ENCODE measurements at places on chromosomes 16 and 17. TPM values are rescaled to one million over a fixed set of nuclear protein-coding genes. Genes with fewer than 3 reads are reported as not detected.

Gene ANKRD40CL
- 96.7 TPM for total RNA-seq

Gene FBXW10B
- 1.3 TPM for total RNA-seq

Gene SPHK1
- total RNA-seq = 5.7 TPM

Gene CCL8
- total RNA-seq = 1.6 TPM

Gene KRTAP4-5
- total RNA-seq = not detected

Gene GPR139
- not detected for total RNA-seq

Gene TTC19
- total RNA-seq = 52.2 TPM

Gene SHPK
- total RNA-seq = 13.9 TPM

Gene HOXB4
- total RNA-seq = 4.5 TPM

Gene PDIA2
- total RNA-seq = 2.8 TPM

Gene TLK2
- total RNA-seq = 55.0 TPM

Gene C1QTNF1
- total RNA-seq = 22.1 TPM

DNA sequence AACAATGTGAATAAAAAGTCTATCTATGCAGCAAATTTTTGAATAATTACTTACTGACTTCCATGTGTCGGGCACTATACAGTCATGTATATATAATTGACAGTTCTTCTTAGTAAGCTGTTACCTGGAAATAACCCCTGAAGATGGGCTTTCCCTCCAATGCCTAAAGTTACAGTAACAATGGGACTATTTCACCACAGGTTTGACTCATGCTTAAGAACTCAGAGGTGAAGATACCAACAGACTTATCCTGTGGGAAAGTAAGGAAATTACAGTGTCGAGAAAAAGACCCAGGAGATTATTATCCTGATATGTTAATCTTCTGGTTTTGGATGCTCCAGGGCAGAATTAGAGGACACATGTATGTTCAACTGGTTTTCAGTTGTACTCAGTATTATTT is 601.5 kb upstream of the SOX9 start:
- no peak for DNase-seq

- DNase-seq = no peak
Observed at GRCh38 chr17:14359163-14360020, 58.5 kb downstream of the HS3ST3B1 start.

DNA sequence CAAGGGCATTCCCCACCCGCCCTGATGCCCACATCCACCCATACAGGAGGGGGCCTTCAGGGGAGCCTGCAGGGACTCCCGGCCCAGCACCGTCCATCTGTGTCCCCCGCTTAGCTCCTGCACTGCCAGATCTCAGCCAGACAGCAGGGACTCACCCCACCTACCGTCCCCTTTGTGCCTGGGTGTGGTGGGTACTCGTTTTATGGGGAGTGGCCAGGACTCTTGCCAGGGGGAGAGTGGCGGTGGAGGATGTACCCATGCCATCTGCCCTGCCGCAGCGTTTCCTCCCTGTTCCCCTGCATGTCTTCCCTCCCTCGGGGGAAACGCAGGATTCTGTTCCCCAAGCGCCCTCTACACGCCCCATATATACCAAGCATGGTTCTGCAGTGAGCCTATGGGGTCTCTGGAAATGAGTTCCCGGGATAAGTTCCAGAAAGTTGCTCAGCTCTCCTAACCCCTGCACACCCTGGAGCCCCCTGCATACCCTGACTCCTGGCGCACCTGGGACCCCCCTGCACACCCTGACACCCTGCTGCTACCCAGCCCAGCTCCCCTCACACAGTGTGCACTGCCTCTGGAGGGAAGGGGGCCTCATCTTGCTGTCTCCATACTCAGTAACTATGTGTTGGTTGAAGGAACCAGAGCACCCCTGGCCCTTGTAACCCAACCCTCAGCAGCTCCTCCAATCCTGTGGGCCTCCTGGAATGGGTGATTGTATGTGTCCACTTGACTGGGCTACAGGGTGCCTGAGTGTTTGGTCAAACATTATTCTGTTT is 4.2 kb upstream of the MAFG start:
- DNase-seq = no peak

DNA sequence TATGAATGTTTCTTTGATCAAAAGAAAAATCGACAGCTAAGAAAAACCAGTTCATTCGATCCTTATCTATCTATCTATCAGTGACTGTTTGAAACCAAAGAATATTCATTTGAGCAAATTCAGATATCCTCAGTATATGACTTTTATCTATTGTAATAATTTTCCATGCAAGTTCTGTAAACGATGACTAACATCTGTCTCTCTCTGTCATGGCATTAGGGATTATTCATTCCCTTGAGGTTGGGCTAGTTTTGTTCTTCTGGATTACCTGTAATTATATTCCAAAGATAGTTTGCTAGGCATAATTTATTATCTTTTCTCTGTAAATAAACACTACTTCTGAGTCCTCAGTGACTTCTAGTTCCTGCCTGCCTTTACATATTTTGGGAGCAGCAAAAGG is 497.7 kb upstream of the CDH11 start:
- no peak for DNase-seq

DNA sequence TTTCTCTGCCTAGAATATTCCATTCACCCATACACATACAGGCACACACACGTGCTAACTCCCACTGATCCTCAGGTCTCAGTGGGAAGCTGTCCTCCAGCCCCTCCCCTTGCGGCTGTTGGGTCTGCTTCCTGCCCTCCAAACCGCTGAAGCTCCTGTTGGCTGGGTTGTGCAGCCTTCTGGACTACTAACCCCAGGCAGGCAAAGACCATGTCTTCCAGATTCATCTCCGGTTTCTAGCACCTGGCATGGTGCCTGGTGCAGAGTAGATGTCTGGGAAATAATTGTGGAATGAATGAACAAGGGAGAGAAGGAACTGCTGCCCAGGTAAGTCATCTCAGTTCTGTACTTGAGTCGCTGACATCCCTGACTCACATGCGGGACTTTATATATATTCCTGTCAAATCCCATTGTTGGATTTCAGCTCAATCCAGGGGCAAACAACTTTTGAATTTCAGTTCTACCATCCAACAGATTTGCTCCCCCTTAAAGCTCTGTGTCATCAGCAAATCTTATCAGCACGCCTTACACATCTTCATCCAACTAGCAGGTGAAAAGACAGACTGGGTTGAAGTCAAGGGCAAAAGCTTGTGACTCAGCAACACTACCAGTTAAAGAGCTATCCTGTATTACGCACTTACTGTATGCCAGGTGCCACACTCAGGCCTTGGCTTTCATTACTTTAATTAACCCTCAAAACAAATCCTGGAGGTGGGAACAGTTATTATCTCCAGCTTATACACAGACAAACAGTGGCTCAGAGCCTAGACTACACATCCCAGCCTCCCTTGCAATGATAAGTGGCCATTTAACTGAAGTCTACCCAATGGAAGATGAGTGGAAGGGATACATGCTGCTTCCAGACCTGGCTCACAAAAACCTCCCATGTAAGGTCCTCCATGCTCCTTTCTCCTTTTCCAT is 51.1 kb downstream of the SRCIN1 start:
- DNase-seq = no peak

DNA sequence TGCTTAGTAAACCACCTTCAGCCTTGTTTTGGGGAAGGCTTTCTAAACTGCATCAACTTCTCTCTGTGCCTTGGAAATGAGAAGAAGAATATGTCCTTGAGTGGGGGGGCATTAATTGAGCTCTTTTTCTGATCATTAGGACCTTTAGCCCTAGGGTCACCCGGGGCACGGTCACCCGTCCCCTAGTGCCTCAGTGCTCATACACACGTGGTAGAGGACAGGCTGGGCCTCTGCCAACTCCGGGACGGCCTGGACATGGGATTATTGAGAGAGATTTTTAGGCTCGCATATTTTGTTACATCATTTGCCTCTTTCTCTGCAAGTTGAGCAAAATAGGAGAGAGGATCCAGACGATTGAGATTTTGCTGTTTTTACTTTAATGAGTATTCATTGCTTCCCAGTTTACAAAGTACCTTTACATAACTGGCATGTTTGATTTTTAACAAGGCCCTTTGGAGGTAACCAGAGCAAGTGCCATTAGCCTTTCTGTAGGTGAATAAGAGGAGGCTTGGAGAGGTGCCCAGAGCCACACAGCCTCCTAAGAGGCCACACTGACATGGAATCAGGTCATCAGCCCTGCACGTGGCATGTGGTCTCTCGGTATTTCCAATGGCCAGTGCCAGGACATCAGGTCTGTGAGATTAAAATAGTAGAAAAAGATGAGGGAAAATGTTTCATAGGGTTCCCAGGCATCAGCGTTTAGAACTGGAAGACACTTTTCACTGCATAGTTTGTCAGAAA is 11.1 kb downstream of the PMM2 start:
- DNase-seq = no peak

- no peak for DNase-seq
Observed at GRCh38 chr17:10116267-10116666, 82.1 kb downstream of the GAS7 start.

- no peak for DNase-seq
Observed at GRCh38 chr16:9612267-9612666, 520.8 kb downstream of the HAPSTR1 start.

DNA sequence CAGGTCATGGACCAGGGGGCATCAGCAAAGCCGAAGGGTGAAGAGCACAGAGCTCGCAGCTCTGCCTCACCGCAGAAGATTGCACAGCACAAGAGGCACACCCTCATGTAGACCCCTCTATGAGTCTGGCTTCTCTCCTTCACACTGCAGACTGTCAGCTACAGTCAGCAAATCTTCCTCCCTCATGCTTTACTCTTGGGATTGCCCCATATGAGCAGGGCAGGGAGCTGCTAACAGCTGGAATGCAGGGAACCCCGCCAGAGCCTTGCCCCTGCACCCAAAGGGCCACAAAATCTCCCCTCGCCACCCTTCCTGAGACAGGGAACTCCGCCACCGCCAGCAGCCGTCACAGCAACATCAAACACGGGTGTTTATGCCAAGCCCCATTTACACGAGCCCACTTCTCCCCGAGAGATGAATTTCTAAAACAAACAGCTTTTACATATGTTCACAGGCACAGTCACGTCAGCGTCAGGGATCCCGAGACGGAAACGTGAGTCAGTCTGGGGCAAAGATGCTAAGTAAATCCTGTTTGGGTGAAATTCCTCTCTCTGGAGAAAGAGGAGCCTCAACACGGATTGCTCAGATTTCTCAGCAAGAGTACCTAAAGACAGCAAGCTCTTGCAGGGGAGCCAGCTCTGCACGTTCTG is 121.9 kb downstream of the CDYL2 start:
- no peak for DNase-seq

DNA sequence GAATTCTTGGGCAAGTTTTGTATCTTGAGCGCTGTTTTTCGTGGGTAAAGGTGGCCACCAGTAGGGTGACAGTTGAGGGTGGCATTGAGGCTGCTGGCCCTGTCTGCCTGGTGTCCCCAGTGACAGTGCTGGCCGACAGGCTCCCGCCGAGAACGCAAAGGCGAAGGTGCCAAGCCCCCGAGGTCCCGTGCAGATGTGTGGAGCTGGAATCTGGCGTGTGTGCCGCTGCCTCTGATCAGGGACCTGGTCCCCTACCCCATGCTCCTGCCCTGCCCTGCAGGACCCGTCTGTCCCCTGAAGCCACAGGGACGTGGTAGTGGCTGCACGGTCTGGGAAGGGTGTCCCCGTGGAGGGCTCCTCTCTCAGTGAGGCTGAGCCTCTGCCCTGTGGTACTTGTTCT is 3.5 kb downstream of the UBE2I start:
- peak; percentile 27 for DNase-seq

- peak; percentile 26 for DNase-seq
Observed at GRCh38 chr17:9234389-9234945, 213.2 kb downstream of the NTN1 start.

DNA sequence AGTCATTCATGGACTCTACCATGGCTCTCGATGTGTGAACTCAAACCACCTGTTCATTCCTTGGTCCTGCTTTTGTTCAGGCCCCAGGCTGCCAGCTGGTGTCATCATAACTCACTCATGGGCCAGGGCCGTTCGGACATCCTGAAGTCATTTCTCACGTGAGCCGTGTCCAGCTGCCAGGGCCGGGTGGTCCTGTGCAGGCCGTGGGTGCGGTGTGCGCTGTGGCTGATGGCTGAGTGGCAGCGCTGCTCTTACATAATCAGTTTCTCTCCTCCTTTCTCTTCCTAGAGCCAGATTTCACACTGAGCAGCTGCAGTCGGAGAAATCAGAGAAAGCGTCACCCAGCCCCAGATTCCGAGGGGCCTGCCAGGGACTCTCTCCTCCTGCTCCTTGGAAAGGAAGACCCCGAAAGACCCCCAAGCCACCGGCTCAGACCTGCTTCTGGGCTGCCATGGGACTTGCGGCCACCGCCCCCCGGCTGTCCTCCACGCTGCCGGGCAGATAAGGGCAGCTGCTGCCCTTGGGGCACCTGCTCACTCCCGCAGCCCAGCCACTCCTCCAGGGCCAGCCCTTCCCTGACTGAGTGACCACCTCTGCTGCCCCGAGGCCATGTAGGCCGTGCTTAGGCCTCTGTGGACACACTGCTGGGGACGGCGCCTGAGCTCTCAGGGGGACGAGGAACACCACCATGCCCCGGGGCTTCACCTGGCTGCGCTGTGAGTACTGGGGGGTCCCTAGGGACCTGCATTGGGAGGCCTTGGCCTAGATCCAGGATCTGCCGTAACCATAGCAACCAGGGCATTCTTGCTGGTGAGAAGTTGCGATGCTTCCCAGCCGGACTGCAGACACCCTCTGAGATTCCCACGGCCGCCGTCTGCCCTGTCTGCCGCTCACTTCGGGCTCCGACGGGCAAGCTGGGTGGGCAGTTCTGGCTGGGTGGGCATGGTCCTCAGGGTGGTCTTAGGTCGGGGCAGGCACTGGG is at the start of gene IL34:
TSS of gene IL34 (plus strand) at position 300 of the 982 bp plus-strand sequence. CDS start at position 689, 389 bp downstream.
- no peak for DNase-seq

DNA sequence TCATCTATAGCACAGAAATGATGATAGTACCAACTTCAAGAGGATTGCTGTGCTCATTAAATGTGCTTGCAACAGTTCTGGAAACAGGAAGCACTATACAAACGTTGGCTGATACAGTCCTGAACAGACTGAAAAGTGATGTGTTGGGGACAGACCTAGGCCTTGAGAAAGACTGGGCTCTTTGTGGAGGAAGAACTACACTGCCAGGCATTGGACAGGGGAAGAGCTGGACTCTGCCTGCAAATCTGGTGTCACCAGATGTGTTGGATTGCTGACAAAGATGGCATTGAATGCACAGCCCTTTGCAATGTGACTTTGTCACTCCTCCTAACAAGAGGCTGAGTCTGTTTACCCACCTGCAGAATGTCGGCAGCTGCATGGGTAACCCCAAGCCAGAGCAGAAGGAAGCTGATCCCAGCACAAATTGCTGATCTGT is 12.4 kb upstream of the ST6GALNAC2 start:
- no peak for DNase-seq

DNA sequence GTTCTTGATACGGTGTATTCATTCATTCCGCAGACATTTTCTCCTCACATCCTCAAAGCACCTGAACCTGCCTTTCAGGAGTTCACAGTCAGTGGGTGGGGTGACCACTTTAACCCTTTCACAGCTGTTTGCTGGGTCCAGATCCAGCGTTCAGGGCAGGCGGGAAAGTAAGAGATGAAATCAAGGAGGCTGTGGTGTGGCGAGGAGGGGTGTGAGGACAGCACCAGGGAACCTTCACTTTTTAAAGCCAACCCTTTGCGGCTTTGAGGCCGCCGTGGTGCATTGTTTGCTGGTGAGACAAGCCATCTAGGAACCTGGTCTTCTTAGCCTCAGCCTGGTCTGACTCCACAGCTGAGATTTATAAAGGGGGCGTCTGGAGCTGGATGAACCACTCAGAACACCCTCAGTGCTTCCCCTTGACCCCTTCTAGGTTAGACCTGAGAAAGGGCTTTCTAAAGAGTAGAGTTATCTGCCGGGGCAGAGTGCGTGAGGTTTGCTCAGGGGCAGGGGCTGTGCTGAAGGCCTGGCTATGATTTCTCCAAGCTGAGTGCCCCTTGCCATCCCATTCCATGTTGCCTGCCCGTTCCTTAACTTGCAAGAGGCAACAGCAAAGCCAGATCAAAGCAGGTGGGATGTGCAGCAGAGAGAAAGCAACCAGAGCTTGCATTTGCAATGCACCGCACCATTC is 933 bp downstream of the CCR7 start:
- no peak for DNase-seq

GRCh38 chr17:21500064-21500463 is 123.9 kb downstream of the KCNJ12 start:
- no peak for DNase-seq
